ENCODE measurements at places on chromosomes 5 and 9. TPM values are rescaled to one million over a fixed set of nuclear protein-coding genes. Genes with fewer than 3 reads are reported as not detected.

The PPP3R2 gene
- 0.09 TPM for total RNA-seq

The CDK5RAP2 gene
- total RNA-seq = 22.9 TPM

The SLC22A4 gene
- 4.4 TPM for total RNA-seq

The TAF1L gene
- under 0.01 TPM for total RNA-seq

The PCDHB15 gene
- total RNA-seq = 0.32 TPM

The TSSK1B gene
- total RNA-seq = 0.16 TPM

The TLX3 gene
- total RNA-seq = not detected

The EPB41L4B gene
- total RNA-seq = 0.26 TPM

The IDNK gene
- 7.4 TPM for total RNA-seq

The CCNJL gene
- under 0.01 TPM for total RNA-seq

The SLIT3 gene
- total RNA-seq = 0.95 TPM

The NUTM2G gene
- total RNA-seq = not detected

Measured in bronchial smooth muscle cell (primary cell).